ENCODE measurements at places on chromosomes 2 and 18. TPM values are rescaled to one million over a fixed set of nuclear protein-coding genes. Genes with fewer than 3 reads are reported as not detected.

GRCh38 chr2:186605041-186605440, 15.2 kb downstream of the ITGAV start:
- no peak overlapping the region for H3K4me3 ChIP-seq
- H3K27ac ChIP-seq = no peak overlapping the region
- H3K27me3 ChIP-seq = no peaks in the 10 kb centered on the region
- DNase-seq = no peak
- no peaks in the 10 kb centered on the region for H3K36me3 ChIP-seq
- no peaks in the 10 kb centered on the region for H3K4me1 ChIP-seq

- H3K27ac ChIP-seq = no peak overlapping the region
- H3K4me1 ChIP-seq = no peaks in the 10 kb centered on the region
- DNase-seq = no peak
- no peak overlapping the region for H3K4me3 ChIP-seq
Observed at GRCh38 chr2:75571730-75572430, 11.1 kb upstream of the EVA1A start.

- H3K27me3 ChIP-seq = no peaks in the 10 kb centered on the region
- no peak for DNase-seq
- no peak overlapping the region for H3K4me3 ChIP-seq
- no peak overlapping the region for H3K27ac ChIP-seq
Observed at GRCh38 chr18:23353459-23353858, 99.6 kb upstream of the RIOK3 start.

DNA sequence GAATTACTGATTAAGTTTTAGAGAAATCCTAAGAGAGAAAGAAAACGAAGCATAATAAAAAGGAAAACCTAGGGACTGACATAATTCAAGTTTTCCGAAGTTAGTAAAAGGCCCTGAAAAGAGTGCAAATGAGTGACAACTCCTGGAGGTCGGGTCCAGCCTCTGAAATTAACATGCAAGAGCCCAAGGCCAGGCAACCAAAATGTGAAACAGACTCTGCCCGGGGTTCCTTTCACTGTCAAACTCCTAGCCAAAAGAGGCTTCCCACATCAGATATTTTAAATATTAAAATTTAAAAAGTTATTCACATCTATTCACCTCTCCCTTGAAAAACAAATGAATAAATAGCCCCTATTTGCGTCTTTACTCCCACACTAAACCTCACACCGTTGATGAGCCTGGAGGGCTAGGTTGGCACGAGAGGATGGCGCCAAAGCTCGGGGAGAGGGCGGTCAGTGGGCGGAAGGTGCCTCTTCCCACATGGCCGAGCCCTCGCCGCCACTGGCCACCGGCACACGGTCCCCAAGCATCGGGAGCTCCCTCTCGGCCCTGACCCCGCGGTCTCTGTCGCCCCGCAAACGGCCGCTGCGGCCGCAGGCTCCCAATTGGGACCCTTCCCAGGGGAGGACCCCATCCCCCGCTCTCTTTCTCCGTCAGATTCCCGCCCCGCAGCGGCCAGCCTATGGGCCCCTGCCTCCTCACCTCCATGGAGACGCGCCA, 630 bp downstream of the PPM1G start:
- peaks cover 6% of the 10 kb centered on the region for H3K27me3 ChIP-seq
- H3K4me3 ChIP-seq = peak overlapping the region; percentile 82
- peaks cover 38% of the 10 kb centered on the region for H3K4me1 ChIP-seq

GRCh38 chr18:9209279-9209678, 72.7 kb downstream of the ANKRD12 start:
- no peaks in the 10 kb centered on the region for H3K27me3 ChIP-seq
- peaks cover 9% of the 10 kb centered on the region for H3K4me1 ChIP-seq
- peaks cover 33% of the 10 kb centered on the region for H3K36me3 ChIP-seq
- DNase-seq = no peak

DNA sequence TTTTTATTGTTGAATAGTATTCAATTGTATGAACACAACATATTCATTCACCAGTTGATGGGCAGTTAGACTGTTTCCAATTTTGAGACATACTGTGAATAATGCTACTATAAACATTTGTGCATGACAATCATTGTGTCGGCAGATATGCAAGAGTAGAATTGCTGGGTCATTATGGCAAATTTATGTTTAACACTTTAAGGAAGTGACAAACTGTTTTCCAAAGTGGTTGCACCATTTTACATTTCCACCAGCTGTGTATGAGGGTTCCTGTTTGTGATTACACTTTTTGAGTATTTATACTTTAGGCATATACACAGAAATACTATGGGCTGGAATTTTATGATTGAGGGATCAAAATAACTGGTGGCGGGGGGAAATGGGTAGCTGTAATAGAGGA, 61.2 kb downstream of the MAP4K3 start:
- no peak for DNase-seq
- no peak overlapping the region for H3K4me3 ChIP-seq
- no peak overlapping the region for H3K27ac ChIP-seq
- peaks cover 30% of the 10 kb centered on the region for H3K36me3 ChIP-seq
- H3K27me3 ChIP-seq = no peaks in the 10 kb centered on the region

GRCh38 chr18:8365528-8365927, 243.7 kb upstream of the RAB12 start:
- no peaks in the 10 kb centered on the region for H3K36me3 ChIP-seq
- H3K4me1 ChIP-seq = peaks cover 7% of the 10 kb centered on the region
- H3K4me3 ChIP-seq = no peak overlapping the region
- peaks cover 20% of the 10 kb centered on the region for H3K27me3 ChIP-seq
- H3K27ac ChIP-seq = no peak overlapping the region

GRCh38 chr2:98085649-98086048, 1.3 kb upstream of the VWA3B start:
- H3K4me3 ChIP-seq = no peak overlapping the region
- no peak for DNase-seq
- no peak overlapping the region for H3K27ac ChIP-seq
- peaks cover 32% of the 10 kb centered on the region for H3K27me3 ChIP-seq

- H3K4me1 ChIP-seq = no peaks in the 10 kb centered on the region
- H3K36me3 ChIP-seq = no peaks in the 10 kb centered on the region
- no peak for DNase-seq
- H3K27ac ChIP-seq = no peak overlapping the region
- H3K27me3 ChIP-seq = no peaks in the 10 kb centered on the region
Observed at GRCh38 chr2:187686416-187687024, 132.3 kb upstream of the TFPI start.

DNA sequence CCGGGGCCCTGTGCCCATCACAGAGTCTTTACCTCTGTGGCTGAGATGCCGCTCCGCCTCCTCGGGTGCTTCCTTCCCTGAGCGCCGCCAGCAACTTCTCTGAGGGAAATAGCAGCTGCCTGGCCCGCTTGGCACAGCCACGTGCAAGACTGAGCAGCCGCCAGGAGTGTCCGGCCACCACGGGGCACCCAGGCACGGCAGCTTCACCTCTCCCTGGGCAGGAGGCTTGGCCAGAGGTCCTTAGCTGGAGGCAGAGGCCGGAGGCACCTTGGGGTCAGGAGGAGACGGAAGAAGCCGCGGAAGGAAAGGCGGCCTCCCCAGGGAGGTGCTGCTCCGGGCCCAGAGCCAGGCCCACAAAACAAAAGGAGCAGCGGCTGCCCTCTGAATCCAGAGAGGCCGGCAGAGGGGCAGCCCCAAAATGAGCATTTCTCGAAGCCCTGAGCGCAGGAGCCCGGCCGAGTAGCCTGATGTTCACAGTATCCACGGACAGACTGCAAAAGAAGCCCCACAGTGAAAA, 6.0 kb upstream of the LIMS2 start:
- H3K27ac ChIP-seq = no peak overlapping the region
- no peak overlapping the region for H3K4me3 ChIP-seq
- DNase-seq = no peak
- H3K27me3 ChIP-seq = peaks cover 31% of the 10 kb centered on the region
- H3K4me1 ChIP-seq = peaks cover 8% of the 10 kb centered on the region

RFX8 gene
- total RNA-seq = 2.8 TPM

SCN9A gene
- total RNA-seq = 0.48 TPM

HDHD2 gene
- total RNA-seq = 34.3 TPM
